ENCODE measurements at places on chromosomes 1 and 21.

- DNase-seq, result peak; percentile 88
Measured at GRCh38 chr1:21896652-21897532, 40.2 kb downstream of the HSPG2 start.

DNA sequence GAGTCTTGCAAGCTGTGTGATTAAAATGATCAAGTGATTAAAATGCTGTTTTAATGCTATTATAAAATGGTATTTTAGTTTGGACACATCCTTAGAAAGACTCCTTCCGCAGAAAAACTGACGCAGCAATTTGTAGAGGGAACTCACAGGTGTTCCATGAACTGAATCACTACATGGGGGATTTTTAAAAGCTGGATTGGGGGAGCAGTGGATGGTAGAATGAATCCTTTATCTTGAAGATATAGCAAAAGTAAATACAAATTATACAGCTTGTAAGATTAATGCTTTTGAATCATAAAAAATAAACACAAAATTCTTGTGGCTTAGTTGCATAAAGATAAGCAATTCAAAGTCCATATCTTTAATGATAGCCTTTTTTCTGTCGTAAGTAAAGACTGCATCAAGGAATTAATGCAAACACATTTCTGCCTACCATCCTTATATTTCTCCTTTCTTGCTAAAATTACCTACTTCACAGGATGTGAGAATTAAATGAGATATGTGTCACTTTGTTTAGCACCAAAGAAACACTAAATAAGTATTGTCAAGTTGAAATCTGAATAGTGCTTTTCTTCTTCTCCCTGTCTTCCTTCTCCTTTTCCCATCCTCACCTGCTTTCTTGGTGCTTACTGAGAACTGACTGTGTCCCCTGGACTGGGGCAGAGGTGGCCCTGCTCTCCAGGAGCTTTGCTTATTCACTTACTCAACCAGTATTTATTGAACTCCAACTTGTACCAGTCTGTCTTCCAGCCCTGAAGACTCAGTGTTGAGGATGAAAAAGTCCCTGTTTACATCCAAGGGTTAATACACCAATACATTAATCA is 61.5 kb upstream of the F3 start:
- DNase-seq, result no peak

- DNase-seq, result no peak
Measured at GRCh38 chr21:17725339-17725738, 93.8 kb downstream of the C21orf91 start.

GRCh38 chr1:102531036-102531435 is 534.3 kb upstream of the OLFM3 start:
- no peak for DNase-seq

- DNase-seq, result no peak
Measured at GRCh38 chr1:67691712-67692111, 6.7 kb downstream of the GADD45A start.

DNA sequence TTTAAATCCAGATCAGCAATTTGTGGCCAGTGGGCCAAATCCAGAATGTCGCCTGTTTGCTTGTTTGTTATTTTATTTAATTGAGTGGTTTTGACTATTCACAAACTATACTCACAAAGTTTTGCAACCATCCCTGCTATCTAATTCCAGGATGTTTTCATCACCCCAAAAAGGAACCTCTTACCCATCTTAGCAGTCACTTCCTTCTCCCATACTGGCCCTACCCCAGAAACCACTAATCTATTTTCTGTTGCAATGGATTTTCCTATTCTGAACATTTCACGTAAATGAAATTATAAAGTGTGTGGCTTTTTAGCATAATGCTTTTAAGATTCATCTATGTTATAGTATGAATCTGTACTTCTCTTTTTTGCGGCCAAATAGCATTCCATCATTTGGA is 41.3 kb downstream of the WDTC1 start:
- DNase-seq, result no peak

GRCh38 chr21:15063814-15064575 is 805 bp downstream of the NRIP1 start:
- DNase-seq, result peak; percentile 70

GRCh38 chr1:33342041-33342723 is 21.3 kb upstream of the A3GALT2 start:
- DNase-seq, result peak; percentile 90

- no peak for DNase-seq
Measured at GRCh38 chr1:116948046-116948445, 38.3 kb downstream of the PTGFRN start.

DNA sequence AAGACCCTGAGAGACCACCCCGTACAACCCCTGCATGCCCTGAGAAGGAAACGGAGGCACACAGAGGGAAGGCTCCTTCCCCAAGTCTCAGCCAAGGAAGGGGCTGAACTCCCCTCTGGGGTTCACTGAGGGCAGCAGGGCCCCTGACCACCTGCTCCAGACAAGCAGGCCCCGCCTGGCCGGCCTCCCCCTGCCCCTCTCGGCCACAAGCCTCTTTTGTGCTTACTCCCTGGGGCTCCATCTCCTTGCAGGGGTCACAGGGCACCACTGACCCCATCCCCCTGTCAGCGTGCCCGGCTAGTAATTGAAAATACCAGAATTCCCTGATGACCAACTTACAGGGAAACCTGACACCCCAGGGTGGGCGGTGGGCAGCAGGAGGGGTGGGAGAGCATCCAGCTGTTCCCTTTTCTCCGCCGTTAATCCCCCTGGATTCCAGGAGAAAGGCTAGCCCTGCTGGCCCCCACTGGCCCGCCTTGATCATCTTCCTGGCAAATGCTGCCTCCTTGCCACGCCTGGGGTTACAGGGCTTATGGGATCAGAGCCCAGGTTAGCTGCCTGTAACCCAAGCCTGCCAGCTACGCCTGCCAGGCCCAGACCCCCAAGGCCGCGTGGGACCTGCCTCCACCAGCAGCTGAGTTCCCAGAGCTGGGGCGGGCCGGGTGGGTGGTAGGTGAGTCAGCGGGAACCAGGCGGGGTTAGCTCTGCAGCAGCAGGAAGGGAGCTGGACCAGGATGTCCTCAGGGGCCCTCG is 96.1 kb downstream of the LACTBL1 start:
- DNase-seq, result peak; percentile 73

- DNase-seq, result no peak
Measured at GRCh38 chr1:152906023-152906565, 2.3 kb upstream of the IVL start.

GRCh38 chr1:2528966-2529783 is 888 bp downstream of the HES5 start:
- no peak for DNase-seq

DNA sequence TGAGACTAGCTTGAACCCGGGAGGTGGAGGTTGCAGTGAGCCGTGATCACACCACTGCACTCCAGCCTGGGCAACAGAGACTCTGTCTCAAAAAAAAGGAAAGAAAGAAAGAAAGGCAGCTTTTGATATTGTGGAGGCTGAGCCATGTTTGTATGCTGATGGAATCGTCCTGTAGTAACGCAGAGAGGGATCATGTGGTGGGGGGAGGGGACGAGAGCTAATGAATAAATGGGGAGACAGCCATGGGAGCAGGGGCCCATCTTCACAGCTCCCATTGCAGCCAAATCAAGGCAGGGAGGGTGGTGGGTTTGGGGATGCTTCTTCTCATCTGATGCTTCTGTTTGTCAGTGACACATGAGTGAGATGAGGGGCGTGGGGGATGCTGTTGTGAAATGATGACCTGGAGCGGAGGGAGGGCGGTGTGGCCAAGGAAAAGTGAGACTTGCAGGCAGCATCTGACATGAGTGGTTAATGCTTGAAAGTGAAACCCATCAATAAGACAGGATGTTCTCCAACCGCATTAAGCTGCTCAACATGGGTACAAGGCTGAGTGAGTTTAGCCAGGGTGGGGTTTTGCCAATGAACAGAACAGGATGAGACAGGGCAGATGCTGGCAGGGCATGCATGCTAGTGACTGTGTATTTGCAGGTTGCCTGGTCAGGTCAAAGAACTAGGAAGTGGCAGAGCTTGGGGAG is 16.7 kb downstream of the SPATA21 start:
- DNase-seq, result no peak

DNA sequence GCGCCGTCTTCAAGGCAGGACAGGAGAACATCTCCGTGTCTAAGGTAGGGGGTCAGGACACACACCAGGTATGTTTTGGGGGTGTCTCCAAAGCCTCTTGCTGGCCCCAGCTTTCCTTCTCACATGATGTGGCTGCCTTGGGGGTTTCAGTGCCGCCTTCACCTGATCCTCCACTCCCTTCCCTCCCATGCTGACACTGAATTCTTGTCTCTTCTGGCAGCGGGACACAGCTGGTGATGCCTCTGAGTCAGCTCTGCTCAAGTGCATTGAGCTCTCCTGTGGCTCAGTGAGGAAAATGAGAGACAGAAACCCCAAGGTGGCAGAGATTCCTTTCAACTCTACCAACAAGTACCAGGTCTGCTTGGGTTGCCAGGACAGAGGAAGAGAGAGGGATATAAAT is 13.5 kb downstream of the ATP1A2 start:
- DNase-seq, result no peak

All from right hindlimb (tissue), 1 donor.